T1000 (cell line): ENCODE measurements at places on chromosomes 3 and 15.

- DNase-seq: no peak
Observed at GRCh38 chr15:33968821-33969220, 524 bp downstream of the CHRM5 start.

GRCh38 chr3:195394700-195395099 is 48.1 kb downstream of the ACAP2 start:
- no peak for DNase-seq

GRCh38 chr15:95068701-95069521 is 837.5 kb downstream of the MCTP2 start:
- no peak for DNase-seq

- no peak for DNase-seq
Observed at GRCh38 chr3:23966328-23966727, 21.2 kb downstream of the NR1D2 start.

DNA sequence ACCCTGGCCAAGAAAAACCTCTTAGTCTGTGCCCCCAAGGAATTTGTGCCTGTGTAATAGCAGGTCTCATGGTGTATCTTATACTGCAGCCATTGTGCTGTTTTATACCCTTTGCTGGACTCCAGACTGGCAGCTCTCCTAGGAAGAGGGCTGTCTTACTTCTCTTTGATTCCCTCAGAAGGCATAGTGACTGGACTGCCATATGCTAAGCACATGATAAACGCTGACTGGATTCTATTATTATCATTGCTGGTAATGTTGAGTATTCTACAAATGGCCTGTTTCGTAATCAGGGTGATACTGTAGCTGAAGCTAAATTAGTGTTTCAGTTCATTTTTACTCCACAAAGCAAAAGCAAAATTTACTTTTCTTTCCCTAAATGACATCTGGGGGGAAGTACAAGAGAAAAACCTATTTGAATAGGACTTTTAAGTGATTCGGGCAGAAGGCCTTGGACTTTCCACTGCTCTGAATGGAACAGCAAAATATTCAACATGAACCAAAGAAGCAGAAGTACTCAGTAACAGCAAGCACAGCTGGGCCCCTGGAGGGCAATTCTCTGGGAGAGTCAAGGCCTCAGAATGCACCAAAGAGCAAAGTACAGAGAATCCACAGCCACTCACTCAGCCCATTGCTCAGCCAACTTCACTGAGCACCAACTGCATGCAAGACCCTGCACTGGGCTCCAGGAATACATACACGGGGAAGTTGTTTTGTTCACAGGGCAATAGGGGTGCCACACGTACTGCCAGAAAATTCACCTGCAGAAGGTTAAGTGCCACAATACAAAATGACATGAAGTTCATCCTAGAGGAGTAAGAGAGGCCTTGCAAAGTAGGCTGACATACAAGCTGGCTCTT is 7.9 kb upstream of the BCL2A1 start:
- no peak for DNase-seq

DNA sequence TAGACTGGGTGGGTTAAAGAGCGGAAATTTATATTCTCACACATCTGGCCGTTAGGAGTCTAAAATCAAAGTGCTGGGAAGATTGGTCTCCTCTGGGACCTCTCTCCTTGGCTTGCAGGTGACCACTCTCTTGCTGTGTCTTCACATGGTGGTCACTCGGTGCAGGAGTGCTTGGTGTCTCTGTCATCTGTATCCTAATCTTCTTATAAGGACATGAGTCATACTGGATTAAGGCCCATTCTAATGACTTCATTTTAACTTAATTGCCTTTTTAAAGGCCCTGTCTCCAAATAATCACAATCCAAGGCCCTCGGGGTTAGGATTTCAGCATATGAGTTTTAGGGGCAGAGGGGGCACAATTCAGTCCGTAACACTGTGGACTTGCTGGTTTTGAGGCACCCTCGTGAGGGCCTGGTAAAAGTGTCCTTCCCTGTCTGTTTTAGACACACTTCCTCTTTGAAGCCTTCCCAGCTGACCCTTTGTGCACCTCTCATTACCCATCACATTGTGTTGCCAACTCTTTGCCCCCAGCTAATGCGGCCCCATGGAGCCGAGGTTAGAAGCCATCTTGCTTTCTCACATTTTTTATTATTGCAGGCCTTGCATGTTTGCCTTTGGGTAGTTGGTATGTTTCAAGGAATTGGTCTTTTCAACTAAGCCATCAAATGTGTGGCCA is 3.2 kb downstream of the XYLB start:
- no peak for DNase-seq

DNA sequence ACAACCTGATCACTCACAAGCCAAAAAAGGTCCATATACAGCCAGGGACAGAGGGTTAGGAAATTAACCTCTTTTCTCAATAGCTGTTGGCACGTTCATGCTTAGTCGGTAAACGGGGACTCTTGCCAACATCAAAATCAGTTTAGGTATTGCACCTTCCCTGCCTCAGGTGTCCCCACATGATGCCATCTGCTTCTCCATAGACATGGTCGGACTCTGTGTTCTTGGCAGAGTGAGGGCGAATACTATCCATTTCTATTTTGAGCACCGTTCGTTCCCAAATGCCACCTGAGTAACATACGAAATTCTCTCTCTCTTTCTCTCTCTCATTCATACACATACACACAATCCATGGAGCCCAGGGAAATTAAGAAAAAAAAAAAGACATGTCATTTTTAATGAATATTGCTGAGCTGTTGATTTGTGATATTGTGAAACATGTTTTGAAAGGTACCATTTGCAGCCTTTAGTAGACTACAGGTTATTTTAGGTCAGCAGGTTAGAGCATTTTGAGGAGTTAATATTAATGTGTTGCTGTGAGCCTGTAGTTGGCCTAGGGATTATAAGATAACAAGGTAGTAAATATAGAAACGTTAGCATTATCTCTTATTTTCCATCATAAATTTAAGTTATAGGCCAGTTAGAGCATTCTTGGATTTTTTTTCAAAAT is 78.5 kb downstream of the GHSR start:
- no peak for DNase-seq

DNA sequence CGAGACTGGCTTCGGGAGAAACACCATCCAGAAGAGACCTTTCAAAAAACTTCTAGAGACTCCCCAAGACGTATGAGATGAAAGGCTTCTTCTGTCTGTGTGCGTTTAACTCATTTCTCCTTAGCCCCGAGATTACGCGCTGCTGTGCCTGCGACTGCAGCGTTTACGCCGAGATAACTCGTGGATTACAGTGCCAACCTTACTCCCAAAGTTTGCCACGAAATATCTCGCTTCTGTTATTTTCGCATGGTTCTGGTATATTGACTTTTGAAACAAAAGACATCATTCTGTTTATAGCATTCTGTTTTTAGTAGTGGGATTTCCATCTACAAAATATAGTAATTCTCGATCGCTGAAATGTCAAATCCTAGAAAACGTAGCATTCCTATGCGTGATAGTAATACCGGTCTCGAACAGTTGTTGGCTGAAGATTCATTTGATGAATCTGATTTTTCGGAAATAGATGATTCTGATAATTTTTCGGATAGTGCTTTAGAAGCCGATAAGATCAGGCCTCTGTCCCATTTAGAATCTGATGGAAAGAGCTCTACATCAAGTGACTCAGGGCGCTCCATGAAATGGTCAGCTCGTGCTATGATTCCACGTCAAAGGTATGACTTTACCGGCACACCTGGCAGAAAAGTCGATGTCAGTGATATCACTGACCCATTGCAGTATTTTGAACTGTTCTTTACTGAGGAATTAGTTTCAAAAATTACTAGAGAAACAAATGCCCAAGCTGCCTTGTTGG is 467 bp downstream of the PGBD4 start:
- DNase-seq: no peak
